ENCODE measurements at places on chromosomes 13 and 19.

GRCh38 chr19:48672994-48673393, at the start of gene NTN5:
Gene NTN5, minus strand, starts transcription at chr19:48673017. Its CDS starts 2,031 bp downstream, at chr19:48670986.
- DNase-seq: no peak

DNA sequence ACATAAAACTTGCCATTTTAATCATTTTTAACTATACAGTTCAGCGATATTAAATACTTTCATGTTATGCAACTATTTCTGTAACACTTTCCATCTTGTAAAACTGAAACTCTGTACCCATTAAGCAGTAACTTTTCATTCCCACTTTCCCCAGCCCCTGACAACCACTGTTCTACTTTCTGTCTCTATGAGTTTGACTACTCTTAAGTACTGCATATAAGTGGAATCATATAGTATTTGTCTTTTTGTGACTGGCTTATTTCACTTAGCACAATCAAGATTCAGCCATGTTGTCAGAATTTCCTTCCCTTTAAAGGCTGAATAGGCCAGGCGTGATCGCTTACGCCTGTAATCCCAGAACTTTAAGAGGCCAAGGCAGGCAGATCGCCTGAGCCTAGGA, 56.2 kb downstream of the ARHGAP35 start:
- DNase-seq: no peak

DNA sequence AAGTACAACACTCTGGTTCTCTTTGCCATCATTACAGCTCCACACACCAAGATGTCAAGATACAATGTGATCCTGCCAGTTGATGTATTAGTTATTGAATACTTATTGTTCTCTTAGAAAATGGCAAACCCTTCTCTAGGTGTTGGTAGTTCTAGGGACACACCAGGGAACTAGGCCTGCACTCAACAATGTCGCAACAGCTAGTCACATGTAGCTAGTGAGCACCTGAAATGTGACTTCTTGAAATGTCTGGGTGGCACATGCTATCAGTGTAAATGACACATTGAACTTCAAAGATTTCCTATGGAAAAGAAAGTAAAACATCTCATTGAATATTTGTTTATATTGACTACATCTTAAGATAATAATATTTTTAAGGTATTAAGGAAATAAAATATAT, 49.7 kb downstream of the DACH1 start:
- no peak for DNase-seq

DNA sequence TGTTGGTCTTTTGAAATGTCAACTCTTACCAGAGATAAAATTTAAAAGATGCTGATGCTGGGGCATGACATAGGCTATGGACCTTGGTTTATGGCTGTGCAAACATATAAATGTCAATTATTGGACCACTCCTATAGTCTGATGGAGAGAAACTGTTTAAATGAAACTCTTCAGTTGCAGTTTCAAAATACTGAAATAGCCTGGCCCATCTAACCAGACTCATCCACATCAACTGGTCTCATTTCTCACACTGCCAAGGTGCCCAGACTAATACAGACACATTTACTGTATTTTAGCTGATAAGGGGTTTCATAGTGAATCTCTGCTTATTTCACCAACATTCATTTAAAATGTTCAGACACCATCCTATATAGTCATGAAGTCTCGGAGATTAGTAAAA, 19.9 kb downstream of the SERPINE3 start:
- no peak for DNase-seq

DNA sequence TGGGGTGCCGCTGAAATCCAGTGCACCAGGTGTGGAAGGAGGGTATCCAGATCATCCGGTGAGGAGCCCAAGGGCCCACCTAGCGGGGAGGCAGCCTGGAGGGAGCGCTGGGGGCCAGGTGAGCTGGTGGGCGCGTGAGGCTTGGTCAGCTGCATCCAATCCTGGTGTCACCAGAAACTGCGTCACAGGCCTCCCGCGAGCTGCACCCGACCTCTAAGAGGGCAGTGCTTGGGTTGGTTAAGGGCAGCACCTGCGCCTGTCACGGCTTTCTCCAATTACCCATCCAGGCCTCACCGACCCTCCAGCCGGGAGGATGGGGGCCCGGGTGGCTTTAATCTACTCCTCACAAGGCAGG, 284 bp downstream of the RNF17 start:
- no peak for DNase-seq

GRCh38 chr19:17686592-17687024, 1.5 kb downstream of the UNC13A start:
- DNase-seq: no peak

GRCh38 chr13:41969072-41969471, 8.2 kb upstream of the VWA8 start:
- DNase-seq: no peak

DNA sequence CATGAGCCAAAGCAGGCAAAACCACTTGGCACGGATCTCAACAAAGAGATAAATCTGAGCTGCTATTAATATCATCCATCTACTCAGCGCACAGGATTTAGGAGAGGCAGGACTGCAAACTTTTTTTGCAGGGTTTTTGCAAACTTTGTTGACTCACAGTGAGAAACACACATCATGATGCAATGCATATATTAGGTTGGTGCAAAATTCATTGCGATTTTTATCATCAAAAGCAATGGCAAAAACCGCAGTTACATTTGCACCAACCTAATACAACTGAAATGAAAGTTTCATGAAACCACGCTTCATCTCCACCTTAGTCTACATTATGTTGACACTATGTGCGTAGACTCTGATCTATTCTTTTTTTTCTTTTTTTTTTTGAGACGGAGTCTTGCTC, 4.5 kb upstream of the NOVA2 start:
- DNase-seq: no peak

- DNase-seq: no peak
Measured at GRCh38 chr13:109332506-109333499, 453.6 kb downstream of the IRS2 start.

GRCh38 chr19:44741841-44742329, 6.6 kb upstream of the BCL3 start:
- DNase-seq: no peak

DNA sequence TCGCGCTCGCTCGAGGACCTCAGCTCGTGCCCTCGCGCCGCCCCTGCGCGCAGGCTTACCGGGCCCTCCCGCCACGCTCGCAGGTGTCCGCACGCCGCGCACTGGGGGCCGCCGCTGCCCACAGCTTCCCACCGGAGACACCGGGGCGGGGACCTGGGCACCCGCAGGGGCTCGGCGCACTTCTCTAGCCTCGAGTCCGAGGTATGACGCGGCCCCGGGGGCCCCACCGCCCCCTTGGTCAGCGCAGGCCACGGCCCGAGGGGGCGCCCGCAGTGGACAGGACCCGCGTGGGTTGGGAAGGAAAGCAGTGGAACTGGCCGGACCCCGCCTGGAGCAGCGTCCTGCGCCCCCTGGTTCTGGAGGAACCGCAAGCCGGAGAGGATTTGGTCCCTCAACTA, 2.1 kb upstream of the GRWD1 start:
- DNase-seq: no peak

- DNase-seq: no peak
Measured at GRCh38 chr19:38729653-38730469, 14.4 kb downstream of the CAPN12 start.

DNA sequence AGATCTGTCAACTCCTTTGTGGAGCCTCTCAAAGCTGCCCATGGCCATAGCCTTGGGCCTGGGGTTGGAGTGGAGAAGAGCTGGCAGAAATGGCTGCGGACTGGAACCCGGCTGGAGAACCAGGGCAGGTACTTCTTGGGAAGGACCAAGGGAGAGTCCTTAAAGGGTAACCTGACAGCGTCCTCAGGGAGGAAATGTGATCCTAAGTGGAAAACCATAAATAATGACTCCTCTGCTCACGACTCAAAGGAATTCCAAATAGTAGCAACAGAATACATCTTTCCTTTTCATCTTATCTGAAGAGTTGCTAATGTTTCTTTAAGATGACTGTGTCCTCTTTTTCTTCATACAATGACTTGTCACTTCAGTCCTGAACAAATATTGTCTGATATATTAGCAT, 41.0 kb downstream of the RAP2A start:
- no peak for DNase-seq

- DNase-seq: no peak
Measured at GRCh38 chr19:19064811-19065745, 1.3 kb downstream of the SLC25A42 start.

GRCh38 chr19:19098703-19099632, 35.2 kb downstream of the SLC25A42 start:
- DNase-seq: no peak

- no peak for DNase-seq
Measured at GRCh38 chr19:1284293-1284978, 1.2 kb upstream of the EFNA2 start.

GRCh38 chr13:28488376-28489005, 6.4 kb downstream of the FLT1 start:
- no peak for DNase-seq

GRCh38 chr13:20175907-20176652, 15.2 kb upstream of the GJA3 start:
- no peak for DNase-seq

DNA sequence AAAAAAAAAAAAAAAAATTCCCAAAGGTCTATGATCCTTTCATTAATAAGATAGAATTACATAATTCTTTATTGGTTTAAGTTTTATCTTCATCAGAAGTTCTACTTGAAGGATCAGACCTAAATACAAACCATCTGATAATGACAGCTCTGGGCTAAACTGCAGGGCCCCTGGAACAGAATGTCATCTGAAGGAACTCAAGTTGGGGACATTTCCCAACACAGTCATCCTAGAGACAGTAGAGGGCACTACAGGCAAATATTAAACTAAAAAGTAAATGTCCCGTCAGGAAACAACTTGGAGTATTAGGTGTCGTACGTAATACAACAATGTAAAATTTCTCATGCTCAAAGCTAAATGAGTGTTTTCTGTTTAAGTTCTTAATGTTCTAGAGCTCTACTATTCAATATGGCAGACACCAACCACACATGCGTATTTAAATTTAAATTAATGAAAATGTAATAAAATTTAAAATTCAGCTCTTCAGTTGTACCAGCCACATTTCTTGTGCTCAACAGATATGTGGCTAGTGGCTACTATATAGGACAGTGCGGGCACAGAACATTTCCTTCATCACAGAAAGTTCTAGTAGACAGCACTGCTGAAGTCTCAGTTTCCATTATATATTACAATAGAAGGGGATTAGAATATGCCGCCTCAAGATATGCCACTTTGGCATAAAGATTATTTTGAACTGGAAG, 21.8 kb upstream of the NAXD start:
- DNase-seq: no peak

- DNase-seq: no peak
Measured at GRCh38 chr13:112172017-112172416, 105.1 kb downstream of the SOX1 start.

DNA sequence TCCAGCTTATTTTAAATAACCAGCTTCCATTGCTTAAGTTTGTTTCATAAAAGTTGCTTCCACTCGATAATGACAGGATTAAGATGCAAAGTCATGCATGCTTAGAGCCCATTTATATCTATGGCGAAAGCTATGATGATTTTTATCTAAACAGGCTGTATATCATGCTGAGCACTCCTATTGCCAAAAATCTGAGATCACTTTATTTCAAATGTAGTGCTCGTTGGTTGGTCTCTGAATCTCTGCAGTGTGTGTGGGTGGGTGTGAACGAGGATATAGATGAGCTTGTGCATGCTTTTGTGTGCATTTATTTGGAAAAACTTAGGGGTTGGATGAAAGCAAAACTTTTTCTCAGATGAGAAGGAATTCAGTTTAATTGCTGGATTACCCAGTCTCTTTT, 27.0 kb upstream of the ARGLU1 start:
- no peak for DNase-seq

DNA sequence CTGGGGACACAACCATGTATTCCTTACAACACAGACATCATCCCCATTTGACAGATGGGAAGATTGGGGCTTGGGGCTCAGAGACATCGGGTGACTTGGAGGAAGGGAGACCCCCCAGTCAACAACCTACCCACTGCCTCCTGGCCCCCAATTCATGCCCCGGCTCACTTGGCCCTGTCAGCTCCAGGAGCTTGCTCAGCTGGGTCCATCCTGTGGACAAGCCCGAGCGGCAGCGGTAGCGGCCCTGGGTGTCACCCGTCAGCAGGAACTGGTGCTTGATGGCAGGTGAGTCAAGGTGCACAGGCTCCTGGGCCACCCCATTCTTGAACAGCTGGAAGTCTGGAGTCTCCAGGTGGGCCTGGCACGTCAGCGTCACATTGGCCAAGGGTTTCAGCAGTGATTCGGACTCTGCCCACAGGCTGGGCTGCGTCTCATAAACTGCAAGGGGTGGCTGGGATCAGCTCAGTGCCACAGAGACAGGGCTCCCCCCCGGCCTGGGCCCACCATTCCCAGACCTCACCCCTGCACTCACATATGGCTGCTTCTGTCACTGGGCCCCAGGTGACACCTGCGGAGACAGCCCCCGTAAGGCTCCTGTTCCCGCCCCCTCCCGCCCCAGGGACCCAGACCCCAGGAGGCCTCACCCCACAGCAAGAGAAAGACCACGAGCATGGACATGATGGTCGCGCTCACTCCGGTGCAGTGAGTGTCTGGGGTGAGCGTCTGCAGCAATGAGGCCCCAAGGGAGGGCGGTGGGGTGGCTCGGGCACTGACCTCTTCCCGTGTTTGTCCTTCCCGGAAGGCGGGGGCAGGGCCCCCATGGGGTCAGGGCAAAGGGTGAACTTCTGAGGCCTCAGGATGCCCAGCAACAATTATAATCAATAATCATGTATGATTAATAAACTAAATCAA, at the start of gene A1BG:
Gene A1BG, minus strand, starts transcription at position 733 of the 912 bp plus-strand sequence. Its CDS starts 55 bp downstream, at position 678.
- no peak for DNase-seq

- no peak for DNase-seq
Measured at GRCh38 chr19:46985542-46986415, 33.9 kb upstream of the NPAS1 start.

DNA sequence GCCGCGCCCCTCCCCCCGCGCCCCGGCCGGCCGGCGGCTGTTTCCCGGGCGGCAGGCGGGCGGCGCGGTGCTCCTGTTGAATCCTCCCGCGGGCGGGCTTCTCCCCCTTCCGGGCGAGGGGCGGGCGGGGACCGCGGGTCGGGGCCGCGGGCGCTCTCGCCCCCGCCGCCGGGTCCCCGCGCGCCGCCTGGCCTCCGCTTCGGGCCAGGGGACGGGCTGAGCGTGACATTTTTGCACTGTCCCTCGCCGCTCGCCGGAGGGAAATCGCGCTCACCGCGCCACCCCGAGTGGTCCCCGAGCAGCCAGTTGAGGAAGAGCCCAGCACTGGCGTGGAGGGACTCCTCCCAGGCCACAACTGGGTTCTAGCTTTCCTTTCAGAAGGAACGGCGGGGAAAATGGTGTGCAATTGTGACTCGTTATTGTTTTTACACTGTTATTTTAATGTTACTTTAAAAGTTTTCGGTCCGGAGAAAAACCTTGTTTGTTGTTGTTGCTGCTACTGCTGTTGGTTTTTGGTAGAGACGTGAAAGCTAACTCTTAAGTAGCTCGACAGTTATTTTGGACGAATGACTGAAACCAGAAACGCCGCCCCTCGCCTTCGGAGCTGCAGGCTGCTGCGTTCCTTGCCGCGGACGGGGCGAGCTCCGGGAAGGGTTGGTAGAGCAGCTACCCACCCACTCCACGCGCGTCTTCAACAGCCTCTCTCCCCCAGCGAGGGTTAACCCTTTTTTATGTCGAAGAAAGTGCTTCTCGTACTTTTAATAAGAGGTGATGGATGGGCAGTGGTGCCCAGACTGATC, 959 bp downstream of the PDS5B start:
- DNase-seq: no peak

GRCh38 chr13:30805132-30805537, 69.8 kb downstream of the ALOX5AP start:
- DNase-seq: no peak

GRCh38 chr13:35649162-35649561, 172.7 kb upstream of the MAB21L1 start:
- DNase-seq: no peak

Data from cortex of kidney (tissue), 1 donor.